NCI-H146 (cell line): ENCODE measurements at places on chromosomes 2 and 18.
A peak's percentile ranks its signal among the peaks of the same experiment; 100 is the strongest.

DNA sequence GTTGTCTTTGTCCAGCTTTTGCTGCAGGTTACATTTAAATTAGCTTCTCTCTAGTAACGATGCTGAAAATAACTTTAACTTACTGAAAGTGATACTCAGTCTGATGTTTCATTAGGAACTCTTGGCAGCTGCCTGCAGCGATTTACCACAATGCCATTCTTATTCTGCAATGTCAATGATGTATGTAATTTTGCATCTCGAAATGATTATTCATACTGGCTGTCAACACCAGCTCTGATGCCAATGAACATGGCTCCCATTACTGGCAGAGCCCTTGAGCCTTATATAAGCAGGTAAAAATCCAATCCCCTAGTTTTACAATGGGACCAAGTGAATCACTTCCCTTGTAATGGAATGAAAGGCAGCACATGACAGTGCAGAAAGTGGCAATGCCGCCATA, 16.3 kb upstream of the MFF start:
- no peak for DNase-seq

DNA sequence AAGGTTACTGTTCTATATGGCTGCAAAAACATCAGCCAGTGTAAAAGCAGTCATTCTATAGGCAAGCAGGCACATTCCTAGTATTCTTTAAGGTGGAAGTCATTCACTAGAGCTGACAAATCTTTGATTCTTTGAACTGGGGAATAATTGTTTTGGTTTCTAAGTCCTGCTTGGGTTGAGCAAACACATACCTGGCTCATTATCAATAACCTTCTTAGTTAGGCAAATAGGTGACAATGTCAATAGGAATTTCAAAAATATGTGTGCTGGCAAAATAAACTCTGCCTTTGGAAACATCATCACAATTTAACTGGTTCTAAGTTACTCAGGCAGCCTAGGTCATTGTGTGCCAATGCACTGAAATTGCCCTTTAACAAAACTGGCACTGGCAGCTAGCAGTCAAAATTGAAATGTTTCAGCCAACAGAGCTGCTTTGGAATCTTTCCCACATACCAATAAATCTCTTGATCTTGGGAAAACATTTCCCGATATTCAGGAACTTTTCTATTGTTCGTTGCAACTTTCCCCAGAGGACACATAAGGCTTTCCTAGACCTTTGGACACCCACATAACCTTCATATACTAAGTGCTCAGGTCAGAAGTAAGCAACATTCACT, 402.0 kb upstream of the MMADHC start:
- DNase-seq = no peak

GRCh38 chr2:196112418-196113034, 43.9 kb upstream of the DNAH7 start:
- no peak for DNase-seq

GRCh38 chr2:231527091-231527395, 3.2 kb downstream of the NMUR1 start:
- DNase-seq = no peak

GRCh38 chr18:4125627-4126230, 329.4 kb downstream of the DLGAP1 start:
- DNase-seq = no peak

- no peak for DNase-seq
Observed at GRCh38 chr2:160242893-160243564, 43.0 kb upstream of the ITGB6 start.

- DNase-seq = no peak
Observed at GRCh38 chr2:197210430-197210829, 100.2 kb downstream of the ANKRD44 start.

- DNase-seq = no peak
Observed at GRCh38 chr18:56402872-56403516, 235.4 kb downstream of the TXNL1 start.

GRCh38 chr18:2850816-2851215, 4.0 kb downstream of the EMILIN2 start:
- no peak for DNase-seq

GRCh38 chr2:238938003-238938400, 90.1 kb downstream of the TWIST2 start:
- DNase-seq = no peak

GRCh38 chr18:31618801-31619200, 27.1 kb downstream of the TTR start:
- no peak for DNase-seq

DNA sequence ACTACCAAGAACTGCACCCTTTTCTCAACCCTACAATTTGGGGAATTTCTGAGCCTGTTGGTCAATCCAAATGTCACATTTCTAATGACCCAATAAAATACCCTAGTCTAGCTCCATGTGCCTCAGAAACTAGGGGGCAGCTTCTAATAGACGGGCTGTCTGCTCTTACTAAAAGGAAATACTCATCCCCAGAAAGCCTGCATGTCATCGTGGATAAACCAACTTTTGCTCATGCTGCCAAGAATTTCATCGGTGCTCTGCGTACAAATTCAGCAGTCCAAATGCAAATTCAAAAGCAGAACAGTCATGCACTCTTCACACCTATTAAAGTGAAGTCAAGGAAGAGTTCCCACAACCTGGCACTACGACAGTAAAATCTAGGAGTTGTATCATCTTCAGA, 377.3 kb downstream of the LNPK start:
- DNase-seq = no peak

DNA sequence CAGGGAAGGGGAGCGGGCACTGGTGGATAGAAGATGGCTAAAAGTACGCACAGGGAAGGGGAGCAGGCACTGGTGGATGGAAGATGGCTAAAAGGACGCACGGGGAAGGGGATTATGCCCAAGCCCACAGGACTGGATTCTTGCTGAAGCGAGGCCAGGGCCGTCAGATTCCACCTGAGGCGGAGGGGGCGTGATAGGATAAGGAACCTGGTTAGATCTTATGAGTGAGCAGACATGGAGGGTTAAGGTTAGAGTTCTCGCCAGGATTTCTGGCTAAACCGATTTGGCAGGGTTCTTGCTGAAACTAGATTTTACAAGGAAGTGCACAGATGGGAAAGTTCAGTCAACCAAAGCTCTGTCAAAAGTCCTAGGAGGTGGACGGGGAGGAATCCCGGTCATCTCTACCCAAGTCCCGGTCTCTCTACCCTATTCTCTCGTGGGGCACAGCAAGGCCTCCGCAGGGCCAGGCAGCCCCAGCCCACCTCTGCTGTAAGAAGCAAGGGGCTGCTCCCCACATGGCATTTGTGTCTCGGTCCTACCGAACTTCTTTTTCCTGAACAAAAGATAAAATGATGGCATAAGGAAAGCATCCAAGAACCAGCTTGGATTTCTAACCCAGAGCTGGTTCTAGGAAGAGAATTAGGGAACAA, 140.8 kb downstream of the PTGR3 start:
- DNase-seq = no peak

GRCh38 chr18:677951-678381, 20.5 kb downstream of the TYMS start:
- DNase-seq = no peak

GRCh38 chr18:22013993-22014392, 155.4 kb upstream of the GATA6 start:
- DNase-seq = no peak

- DNase-seq = no peak
Observed at GRCh38 chr18:63042351-63042750, 277.2 kb downstream of the BCL2 start.

DNA sequence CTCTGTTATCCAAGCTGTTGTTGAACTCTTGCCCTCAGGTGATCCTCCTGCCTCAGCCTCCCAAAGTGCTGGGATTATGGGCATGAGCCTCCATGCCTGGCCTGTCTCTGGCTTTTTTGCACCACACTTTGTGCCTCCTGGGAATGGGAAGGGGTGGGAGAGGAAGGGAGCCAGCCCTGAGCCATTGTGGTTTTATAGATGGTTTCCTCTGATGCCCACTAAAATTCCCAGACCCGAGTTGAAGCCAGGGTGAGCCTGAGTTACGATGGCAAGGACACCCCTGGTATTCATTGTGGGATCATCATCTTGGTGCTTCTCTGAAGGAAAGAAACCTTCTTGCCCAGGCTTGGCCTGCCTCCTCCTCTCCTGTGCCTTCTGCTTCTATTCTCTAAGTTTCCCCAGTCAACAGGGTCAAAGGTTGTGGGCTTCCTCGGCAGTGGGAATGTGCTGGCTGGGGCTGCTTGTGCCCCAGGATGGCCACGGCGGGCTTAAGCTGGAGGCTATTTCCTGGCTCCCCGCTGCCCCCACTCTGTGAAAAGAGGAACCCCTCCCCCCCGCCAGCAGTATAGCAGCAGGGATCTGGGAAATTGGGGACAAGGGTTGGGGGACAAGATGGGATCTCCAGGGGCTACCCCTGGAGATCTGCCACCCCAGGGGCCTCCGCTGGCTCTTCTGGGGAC, 106.2 kb downstream of the STPG4 start:
- no peak for DNase-seq

- no peak for DNase-seq
Observed at GRCh38 chr18:10142056-10142455, 228.2 kb downstream of the VAPA start.

DNA sequence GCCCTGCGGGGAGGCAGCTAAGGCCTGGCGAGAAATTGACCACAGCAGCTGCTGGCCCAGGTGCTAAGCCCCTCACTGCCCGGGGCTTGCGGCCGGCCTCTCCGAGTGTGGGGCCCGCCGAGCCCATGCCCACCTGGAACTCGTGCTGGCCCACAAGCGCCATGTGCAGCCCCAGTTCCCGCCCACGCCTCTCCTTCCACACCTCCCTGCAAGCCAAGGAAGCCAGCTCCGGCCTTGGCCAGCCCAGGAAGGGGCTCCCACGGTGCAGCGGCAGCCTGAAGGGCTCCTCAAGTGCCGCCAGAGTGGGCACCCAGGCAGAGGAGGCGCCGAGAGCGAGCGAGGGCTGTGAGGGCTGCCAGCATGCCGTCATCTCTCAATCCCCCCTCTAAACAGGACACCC, 304.6 kb upstream of the FAM98A start:
- DNase-seq = no peak

DNA sequence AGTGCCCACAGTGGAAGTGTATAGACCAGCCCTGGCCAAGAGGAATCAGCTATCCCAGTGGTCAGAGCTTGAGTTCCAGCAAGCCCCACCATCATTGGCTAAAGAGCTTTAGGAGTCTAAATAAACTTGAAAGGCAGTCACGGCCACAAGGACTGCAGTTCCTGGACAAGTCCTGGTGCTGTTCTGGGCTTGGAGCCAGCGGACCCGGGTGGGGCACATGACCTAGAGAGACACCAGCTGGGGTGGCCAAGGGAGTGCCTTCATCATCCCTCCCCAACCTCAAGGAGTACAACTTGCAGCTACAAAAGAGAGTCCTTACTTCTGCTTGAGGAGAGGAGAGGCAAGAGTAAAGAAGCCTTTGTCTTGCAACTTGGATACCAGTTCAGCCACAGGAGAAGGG, 439.8 kb upstream of the TMEFF2 start:
- DNase-seq = no peak

DNA sequence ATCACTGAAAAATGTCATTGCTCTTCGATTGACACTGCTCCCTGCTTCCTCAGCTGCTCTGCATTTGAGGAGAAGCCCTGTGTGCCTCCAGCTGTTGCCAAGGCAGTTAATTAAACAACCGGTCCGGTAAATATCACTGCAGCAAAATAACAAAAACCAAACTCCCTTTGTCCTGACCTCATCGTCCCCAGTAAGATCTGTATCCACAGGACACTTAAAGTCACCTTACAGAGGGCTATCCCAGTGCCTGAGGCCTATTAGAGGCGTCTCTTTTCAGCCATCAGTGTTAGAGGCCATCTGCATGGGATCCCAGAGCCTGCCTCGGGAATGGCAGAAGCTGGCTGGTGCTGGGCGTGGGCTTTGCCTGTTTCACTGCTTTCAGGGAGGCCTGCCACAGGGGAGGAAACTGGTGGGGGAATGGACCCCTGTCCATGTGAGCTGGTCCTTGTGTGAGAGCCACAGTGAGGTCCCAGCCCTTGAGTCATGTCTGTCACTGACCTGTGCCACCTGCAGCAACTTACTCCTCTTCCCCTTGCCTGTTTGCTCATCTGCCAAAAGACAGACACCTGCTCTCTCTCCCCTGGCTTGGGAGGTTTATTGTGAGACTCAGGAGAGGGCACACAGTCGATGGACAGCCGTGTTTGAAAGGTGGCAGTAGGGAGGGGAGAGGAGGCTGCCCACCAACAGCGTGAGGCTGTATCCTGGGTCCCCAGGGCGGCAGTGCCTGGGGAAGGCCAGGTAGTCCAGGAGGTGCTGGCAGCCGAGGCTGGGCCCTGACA, 117.7 kb upstream of the MCFD2 start:
- peak; percentile 83 for DNase-seq

- DNase-seq = no peak
Observed at GRCh38 chr2:10811517-10811916, 1.1 kb downstream of the PDIA6 start.

- no peak for DNase-seq
Observed at GRCh38 chr2:45886171-45886663, 234.7 kb downstream of the PRKCE start.

- no peak for DNase-seq
Observed at GRCh38 chr2:62217421-62217820, 21.5 kb downstream of the B3GNT2 start.

- DNase-seq = no peak
Observed at GRCh38 chr2:101382442-101382841, 4.9 kb downstream of the CREG2 start.

DNA sequence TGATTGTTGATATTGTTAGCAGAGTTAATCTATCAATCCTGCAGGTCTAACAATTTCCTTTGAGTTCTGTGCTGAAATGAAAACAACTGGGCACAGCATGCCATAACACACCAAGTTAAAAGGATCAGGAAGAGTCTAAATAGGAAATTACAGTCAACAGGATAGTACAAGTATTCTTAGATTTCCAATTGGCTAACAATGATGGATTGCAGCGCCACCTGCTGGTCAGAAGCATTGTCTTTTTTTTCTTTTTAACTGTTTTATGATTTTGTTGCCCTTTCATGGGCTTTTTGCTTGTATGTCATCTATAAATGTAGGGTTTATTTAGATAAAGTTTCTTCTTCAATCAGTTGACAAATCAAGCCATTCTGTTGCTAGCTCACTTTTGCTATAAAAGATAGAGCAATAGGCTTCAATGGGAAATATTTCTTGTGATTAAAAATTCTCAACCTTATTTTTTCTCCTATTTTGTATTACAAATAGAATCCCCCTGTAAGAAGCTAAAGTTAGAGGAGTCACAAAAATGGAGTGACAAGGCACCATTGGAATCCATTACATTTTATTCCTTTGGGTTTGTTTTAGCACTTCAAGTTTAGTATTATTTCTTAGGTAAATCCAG, 40.8 kb upstream of the RPRM start:
- DNase-seq = peak; percentile 39

GRCh38 chr2:11672407-11672806, 2.4 kb upstream of the NTSR2 start:
- no peak for DNase-seq

GRCh38 chr18:58514773-58515172, 114.1 kb downstream of the ALPK2 start:
- no peak for DNase-seq

GRCh38 chr2:181742922-181743722, 62.8 kb upstream of the NEUROD1 start:
- DNase-seq = peak; percentile 66

GRCh38 chr18:61096226-61096625, 237.0 kb upstream of the CDH20 start:
- DNase-seq = peak; percentile 52

- no peak for DNase-seq
Observed at GRCh38 chr2:23617811-23618215, 232.8 kb downstream of the KLHL29 start.
